ENCODE measurements at places on chromosomes 1 and 21. TPM values are rescaled to one million over a fixed set of nuclear protein-coding genes. Genes with fewer than 3 reads are reported as not detected.

DNA sequence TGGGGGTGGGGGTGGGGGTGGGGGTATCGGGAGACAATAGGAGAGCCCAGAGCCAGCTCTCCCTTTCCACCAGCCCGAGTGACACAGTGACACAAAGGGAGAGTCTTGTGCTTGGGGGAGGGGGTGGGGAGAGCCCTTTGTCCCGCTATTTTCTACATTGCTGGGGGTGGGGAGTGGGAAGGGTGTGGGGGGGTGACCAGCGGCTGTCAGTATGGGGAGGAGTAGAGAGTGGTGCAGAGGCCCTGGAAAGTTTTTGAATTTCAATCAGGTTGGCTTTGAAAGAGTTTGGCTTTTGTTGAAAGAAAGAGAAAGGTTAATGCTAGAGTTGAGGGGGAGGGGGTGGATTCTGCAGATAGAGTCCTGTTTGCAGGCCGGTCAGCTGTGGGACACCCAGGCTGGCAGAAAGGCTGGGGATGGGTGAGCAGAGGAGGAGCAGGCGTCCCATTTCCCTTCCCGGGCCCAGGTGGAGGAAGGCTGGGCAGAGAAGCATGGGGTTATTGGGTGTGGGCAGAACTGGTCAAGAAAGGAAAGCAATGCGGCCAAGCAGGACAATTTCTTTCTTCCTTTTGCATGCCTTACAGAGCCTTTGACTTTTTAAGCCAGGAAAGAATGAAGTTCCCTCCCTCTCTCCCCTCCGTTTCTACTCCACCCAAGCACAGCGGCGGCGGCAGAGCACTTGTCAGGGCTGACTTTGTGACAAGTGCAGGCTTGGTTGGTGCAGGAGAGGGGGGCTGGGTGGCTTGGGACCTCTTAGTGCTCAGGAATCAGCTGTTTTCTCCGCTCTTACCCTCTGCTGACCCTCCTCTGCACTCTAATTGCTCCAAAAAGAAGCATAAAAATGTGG, 96.2 kb downstream of the RNF220 start:
- DNase-seq, result no peak

FALEC gene
- polyA plus RNA-seq, result not detected

AVPR1B gene
- not detected for polyA plus RNA-seq

CHIA gene
- polyA plus RNA-seq, result 0.54 TPM

GRCh38 chr1:224554620-224555259, 61.4 kb upstream of the CNIH3 start:
- DNase-seq, result no peak

- no peak for DNase-seq
Measured at GRCh38 chr1:197481101-197481500, 213.0 kb downstream of the CRB1 start.

- peak; percentile 21 for DNase-seq
Measured at GRCh38 chr1:165854101-165854845, 26.9 kb downstream of the UCK2 start.

DNA sequence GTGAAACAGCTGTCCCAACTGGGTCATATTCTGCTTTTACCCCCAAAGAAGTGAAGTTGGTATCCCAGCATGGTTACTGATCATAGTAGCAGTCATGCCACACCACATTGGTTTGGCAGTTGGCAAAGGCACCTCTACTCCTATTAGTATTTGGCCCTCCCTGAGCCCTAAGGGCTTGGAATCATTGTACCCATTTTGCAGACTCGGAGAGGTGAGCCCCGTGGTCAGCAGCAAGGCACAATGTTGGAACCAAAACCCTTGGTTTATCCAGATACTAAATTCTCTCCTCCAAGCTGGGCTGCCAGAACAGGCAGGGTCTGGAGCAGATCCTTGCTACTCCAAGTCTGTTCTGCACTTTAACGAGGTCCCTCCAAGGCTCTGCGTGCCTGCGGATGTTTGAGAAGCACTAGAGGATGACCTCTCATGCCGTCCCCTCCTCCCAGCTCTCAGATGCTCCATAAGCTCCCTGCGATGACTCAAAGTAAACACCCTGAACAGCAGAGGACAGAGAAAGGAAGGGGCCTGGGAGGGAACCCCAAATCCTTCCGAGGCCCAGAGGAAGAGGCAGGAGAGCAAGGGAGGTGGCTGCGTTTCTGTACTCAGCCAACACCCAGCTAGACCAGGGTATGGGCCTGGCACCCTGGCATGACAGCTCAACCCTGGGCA, 89.3 kb downstream of the PAX7 start:
- no peak for DNase-seq

DNA sequence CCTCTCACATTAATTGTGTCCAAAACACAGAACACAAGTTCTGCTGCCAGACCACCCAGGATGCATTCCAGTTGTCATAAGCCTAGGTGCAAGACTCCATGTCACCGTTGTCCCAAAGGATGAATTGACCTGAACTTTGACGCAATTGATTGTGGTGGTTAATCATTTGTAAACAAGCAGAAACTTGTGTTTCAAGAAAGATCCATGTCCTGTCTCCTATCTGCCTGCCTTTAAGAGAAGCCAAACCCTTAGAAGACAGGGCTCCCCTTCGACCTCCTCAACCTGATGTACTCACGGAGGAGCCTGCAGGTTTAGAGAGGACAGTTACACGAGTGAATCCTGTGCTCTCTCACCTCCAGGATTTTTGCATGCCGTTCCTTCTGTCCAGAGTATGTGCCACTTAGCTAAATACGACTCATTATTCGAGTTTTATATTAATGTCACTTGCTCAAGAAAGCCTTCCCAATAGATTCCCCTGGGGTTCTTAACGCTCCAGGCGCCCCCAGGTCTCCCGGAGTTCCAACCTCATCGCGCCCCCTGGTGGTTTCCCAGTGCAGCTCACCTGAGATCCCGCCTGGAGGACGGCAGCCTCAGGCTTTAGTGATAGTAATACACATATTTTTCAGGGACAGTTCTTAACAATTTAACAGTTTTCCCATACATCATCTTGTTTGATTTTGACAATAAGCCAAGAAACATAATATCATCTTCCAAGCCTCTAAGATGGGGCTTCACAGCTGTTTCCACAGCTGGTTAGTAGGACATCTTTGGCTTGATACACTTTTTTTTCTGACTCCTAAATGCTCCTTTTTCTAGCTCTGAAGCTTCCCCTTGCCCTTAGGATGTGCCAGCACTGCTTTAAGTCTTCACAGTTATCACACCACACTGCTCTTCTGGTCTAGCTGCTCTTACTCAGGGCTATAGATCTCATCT, 2.4 kb upstream of the C8B start:
- DNase-seq, result peak; percentile 70

DNA sequence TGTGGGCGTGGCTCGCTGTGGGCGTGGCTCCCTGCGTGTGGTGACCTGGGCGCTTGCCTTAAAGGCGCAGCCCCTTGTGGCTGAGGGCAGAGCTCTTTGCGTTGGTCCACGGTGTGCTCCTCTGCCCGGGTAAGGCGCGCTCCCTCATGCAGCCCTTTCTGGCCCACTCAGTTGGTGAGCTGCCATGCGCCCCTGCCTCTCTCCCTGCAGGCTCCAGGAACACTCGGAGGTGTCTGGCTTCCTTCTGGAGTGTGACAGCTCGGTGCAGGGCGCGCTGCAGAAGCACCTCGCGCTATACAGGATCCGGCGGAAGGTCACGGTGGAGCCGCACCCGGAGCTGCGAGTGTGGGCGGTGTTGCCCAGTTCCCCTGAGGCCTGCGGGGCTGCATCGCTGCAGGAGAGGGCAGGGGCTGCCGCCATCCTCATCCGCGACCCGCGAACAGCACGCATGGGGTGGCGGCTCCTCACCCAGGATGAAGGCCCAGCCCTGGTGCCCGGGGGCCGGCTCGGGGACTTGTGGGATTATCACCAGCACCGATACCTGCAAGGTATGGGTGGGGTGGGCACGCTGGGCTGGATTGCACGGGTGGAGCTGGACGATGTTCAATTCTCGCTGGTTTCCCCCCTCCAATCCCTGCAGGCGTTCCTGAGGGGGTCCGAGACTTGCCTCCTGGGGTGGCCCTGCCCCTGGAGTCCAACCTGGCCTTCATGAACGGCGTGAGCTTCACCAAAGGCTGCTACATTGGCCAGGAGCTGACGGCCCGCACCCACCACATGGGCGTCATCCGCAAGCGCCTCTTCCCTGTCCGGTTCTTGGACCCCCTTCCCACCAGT, 9.1 kb downstream of the IBA57 start:
- no peak for DNase-seq

TNFRSF1B gene
- polyA plus RNA-seq, result 30.4 TPM

ZNF593OS gene
- not detected for polyA plus RNA-seq

- no peak for DNase-seq
Measured at GRCh38 chr1:218616681-218617080, 271.5 kb downstream of the TGFB2 start.

DNA sequence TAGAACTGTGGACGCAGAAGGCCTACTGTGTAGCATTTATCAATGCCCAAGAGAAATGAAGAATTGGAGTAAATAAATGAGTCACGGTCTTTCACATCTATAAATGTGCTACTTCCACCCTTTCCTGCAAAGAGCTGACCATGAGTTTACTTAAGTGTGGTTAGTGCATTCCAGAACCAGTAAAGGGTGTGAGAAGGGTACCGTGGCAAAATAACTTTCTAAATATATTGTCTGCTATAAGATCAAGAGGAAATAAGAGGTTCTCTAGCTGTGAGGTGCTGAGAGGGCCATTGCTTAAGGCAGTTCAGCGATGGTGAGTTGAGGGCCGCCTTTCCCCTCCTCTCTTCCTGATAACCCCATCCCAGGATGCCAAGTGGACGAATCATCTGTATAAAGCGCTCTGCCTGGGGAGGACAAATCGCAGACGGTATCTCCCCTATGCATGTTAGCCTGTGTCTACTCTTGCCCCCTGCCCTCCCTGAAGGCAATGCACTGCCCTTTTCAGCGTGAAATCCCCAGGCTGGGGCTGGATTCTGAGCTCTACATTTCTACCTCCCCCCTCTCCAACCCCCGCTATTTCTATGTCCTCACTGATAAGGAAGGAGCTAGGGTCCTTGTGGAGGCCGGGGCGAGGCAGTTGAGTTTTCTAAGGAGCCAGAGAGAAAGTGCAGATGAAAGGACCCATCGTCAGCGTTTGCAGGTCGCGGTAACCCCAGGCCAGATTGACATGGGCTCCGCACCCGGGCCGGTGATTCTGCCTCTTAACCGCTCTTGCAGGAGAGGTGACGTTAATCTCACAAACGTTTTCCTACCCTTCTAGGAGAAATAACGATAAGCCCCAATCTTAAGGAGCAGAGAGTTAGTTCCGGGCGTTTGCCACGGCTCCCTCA, 1.5 kb upstream of the NCAM2 start:
- DNase-seq, result peak; percentile 6

TOE1 gene
- polyA plus RNA-seq, result 14.0 TPM

KRTAP7-1 gene
- polyA plus RNA-seq, result not detected

GRCh38 chr1:147545133-147545532, 3.8 kb downstream of the BCL9 start:
- DNase-seq, result peak; percentile 45

LCA5L gene
- not detected for polyA plus RNA-seq

DNA sequence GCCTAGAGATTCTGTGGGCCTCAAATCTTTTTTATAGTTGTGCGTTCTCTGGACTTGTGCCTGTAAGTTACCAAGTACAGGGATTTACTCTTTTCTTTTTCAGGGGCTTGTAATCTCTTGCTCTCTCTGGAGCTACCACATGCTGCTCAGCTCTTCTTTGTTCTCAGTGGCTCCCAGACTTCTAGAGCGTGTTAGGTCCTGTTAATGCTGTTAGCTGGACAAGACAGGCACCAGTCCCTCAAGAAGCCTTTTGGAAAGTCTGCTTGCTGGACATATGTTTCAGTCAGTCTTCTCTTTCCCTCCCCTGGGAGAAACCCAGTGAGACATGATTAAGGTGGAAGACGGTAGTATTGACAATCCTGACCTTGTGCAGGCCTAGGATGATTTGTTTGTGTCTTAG, 29.4 kb downstream of the KCNK2 start:
- no peak for DNase-seq

DNA sequence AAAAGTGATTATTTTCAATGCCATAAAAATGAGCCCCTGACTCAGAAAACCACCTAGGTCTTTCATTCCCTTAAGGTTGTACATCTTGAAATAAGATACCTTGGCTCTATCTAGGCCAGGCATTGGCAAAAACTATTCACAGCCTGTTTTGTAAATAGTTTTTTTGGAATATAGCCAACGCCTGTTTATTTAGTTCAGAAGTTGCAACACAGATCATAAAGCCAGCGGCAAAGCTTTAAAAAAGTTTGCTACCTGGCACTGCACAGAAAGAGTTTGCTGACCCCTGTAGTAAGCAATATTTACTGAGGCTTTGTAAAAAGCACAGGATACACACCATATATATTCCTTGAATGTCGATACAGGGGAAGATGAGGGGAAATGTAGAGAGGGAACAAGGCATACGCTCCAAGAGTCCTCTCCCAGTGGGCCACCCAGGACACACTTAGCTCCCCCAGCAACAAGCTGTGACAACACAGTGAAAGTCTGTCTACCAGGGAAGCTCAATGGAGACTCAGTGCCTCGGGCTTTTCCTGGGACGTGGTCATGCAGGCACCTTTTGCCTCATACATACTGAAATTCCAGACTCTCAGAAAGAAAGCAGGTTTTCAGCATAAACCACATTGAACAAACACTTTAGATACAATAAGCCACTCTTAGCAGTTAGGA, 20.5 kb downstream of the TARBP1 start:
- no peak for DNase-seq

GRCh38 chr1:226749467-226749866, 10.4 kb upstream of the ITPKB start:
- no peak for DNase-seq

GRCh38 chr1:209134001-209134400, 449.5 kb upstream of the CAMK1G start:
- no peak for DNase-seq

GRCh38 chr21:44949779-44950198, 10.0 kb downstream of the SLX9 start:
- peak; percentile 81 for DNase-seq

DNA sequence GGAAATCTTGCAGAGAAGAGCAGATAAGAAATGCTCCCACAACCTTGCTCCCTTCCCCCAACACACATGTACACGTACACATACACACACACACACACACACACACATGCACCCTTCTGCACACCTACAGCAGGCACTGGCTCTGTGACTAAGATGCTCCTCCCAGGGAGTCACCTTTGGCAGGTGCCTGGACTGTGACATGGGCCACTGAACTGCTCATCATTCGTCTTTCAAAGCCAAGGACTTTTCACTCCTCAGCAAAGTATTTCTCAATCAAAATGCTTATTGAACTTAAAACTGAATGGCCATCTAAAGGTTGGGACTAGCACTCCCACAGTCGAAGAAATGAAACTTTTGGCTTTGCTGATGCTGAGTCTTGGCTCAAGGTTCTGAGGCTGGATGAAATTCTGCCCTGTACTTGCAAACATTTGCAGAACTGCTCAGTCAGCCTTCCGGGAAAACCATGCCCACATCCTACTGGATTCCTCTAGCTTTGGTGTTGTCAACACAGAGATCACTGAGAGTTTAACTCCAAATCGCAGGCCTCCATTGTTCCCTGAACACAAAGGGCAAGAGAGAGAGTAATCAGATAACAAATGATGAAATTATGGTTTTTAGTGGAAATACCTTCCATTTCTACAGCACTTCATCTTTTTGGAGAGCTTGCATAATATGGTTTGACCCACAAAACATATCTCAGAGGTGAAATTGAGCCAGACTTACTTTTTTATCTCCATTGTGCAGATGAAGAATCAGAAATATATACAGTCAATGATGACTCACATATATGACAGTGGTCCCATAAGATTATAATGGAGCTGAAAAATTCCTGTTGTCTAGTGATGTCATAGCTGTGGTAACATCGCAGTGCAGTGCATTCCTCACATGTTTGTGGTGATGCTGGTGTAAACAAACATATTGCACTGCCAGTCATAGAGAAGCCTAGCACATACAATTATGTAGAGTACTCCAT, 72.4 kb upstream of the BCAR3 start:
- DNase-seq, result no peak

TSACC gene
- not detected for polyA plus RNA-seq

All from small intestine (tissue), 16 donors.